Fibroblast of lung (primary cell): ENCODE measurements at places on chromosomes 12 and 14. TPM values are rescaled to one million over a fixed set of nuclear protein-coding genes. Genes with fewer than 3 reads are reported as not detected.

The CABP1 gene
- total RNA-seq: under 0.01 TPM in 1 of 2 replicates, not detected in the other

The NKX2-1 gene
- total RNA-seq: not detected in 2 replicates

The PYGL gene
- total RNA-seq: 58.6 and 76.8 TPM in 2 replicates

The DNAJC22 gene
- 4.6 and 4.8 TPM in 2 replicates for total RNA-seq

The TMTC2 gene
- 9.0 and 9.7 TPM in 2 replicates for total RNA-seq
